ENCODE measurements at places on chromosomes 3 and 15.

- DNase-seq: no peak
Observed at GRCh38 chr3:151171145-151171757, 31.8 kb downstream of the GPR171 start.

GRCh38 chr3:166453478-166453877 is 616.3 kb upstream of the BCHE start:
- DNase-seq: no peak

GRCh38 chr15:71547011-71547410 is 263.3 kb upstream of the NR2E3 start:
- no peak for DNase-seq

DNA sequence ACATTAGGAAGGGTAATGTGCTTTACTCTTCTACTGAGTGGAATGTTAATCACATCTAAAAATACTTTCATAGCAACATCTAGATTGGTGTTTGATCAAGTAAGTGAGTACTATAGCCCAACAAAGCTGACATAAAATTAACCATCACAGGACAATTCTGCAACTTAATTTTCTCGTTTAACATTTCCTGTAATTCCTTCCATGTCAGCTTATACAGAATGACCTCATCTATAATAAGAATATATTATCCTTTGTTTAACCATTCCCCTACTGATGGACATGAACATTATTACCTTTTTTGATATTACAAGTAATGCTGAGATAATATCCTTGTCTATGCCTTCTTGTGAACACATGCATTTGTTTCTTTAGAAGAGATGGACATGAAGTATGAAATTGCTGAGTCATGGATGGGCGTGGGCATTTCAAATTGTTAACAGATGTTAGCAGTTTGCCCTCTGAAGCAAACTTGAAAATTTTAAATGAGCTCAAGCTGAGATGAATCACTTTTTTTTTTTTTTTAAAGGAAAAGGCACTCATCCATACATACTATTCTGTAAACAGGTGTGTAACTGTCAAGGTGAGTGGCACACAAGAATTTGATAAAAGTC is 85.1 kb downstream of the OXNAD1 start:
- no peak for DNase-seq

DNA sequence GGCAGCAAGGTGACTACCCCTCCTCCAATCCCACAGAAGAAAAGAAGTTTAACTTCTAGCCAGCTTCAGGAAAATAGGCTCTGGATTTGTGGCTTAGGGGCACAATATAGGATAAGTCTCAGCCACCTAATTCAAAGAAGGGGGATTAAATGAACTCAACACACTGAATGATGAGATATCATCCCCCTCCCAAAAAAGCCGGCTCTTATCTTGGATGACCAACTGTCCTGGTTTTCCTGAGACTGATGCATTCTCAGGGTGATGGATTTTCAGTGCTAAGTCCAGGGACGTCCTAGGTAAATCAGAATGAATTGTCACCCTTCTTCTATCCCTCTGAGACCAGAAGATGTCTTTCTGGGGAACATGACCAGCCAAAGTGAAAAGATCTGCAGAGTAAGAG is 487.0 kb upstream of the PROK2 start:
- DNase-seq: no peak

- peak; percentile 68 for DNase-seq
Observed at GRCh38 chr15:73926219-73927002, at the start of gene LOXL1. Gene LOXL1 (plus strand): TSS chr15:73926462. CDS start chr15:73926784, 322 bp downstream.

DNA sequence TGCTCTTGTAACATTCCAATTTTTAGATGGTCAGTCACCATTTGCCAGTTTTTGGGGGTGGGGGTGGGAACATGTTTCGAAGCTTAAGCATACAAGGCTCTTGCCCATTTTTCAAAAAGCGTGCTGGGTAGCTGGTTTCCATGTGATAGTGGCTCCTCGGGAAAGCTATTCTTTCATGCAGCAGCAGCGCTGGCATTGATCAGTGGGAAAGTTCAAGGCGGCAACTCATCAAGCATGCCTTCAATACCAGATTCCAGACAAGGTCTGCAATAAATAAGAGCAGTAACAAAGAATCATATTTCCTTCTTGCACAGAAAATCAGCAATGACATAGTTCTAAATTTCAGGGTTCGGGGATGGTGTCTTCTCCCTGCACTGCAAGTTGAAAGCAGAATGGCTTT is 133.5 kb upstream of the ONECUT1 start:
- DNase-seq: no peak

GRCh38 chr3:69781593-69781992 is 42.3 kb downstream of the MITF start:
- DNase-seq: no peak

- DNase-seq: no peak
Observed at GRCh38 chr15:90151989-90152645, 49.0 kb upstream of the SEMA4B start.

DNA sequence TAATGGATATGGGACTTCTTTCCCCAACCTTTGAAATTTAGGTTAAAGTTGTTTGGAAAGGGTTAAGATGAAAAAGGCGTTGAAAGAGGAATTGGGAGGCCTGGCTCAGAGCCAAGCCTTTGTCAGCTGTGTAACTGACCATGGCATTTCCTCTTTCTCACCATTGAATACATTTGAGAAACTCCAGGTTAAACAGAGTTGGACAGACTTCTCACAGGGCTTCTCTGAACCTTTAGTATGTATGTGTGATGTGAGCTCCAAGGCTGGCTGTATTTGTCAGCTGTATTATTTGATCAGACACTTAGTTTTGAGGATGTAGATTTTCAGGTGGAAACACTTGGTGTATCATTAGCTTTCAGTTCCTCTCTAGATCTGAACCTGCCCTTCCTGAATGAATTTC is 136.4 kb upstream of the GOLGA6L4 start:
- no peak for DNase-seq

DNA sequence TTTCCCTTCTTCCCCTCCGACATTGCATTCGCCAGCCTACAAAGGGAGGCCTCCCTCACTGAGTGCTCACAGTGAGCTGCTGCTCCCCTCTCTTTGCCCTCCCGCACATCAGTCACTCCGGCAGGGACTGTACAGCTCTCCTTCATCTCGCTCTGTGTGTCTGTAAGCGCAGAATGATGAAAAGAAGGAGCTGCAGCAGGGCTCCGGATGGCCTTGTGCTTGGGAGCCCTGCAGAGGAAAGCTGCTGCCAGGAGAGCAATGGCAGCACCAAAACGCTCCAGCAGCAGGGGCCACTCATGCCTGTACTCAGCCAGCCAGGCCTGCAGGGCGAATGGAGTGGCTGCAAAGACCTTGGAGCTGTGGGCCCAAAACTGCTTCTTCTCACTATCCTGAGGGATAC is 107.0 kb upstream of the NSMCE3 start:
- no peak for DNase-seq

DNA sequence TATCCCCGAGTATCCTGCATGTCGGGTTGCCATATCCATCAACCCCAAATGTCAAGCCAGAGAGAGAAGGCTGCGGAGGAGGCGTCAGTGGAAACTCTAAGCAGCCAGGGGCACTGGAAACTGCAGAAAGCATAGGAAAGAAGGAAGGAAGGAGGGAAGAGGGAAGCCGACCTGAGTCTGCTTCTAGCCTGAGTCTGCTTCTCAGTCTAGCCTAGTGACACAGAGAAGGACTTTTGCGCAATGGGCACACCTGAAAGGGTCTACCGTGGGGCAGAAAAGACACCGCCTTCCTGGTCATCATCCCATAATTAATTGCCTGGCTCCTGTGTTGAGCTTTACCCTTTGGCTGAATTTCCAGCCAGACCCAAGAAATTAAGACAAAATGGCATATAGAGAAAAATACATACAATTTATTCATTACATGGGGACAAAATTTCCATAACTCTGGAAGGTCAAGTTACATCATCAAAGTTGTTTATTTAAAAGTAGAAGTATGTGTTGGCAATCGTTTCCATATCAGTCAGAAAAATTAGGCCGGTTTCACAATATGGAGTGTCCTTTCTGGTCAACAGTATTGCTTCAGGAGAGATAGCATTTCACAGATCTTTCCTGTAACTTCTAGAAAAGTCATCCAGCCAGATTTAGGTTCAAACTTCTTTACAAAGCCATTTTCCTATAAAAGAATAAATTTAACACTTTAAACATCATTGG is 10.3 kb downstream of the BCL2A1 start:
- DNase-seq: no peak

- no peak for DNase-seq
Observed at GRCh38 chr3:149243540-149243939, 21.9 kb upstream of the CP start.

DNA sequence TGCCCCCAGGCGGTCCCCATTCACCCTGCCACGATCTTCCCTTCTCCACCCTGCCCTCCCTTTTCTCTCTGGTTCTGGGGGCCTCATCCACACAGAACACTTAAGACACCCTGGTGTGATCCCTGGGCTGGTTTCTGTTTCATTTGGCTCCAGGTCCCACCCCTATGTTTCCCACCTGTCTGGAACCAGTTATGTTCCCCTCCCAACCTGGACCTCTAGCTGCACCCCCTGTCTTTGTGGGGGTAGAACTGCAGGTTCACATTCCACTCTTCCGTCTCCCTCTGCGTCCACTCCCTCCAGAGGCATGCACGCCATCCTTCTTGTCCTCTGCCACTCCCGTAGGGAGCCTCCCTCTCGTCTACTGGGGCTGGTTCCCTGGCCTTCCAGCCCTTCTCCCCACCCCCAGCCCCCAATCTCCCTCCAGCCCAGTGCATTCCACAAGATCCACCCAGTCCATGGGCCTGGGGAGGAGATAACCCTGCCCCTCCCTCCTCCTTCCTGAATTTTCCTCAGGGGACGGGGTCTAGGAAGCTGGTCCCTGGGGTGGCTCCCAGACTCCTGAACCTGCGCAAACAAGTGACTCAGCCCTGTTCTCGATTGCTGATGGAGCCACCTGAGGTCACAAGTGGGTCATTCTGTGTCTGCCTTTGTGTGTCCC is 73.8 kb downstream of the ABTB1 start:
- DNase-seq: no peak

GRCh38 chr3:159168788-159169187 is 366.9 kb downstream of the MFSD1 start:
- DNase-seq: no peak

DNA sequence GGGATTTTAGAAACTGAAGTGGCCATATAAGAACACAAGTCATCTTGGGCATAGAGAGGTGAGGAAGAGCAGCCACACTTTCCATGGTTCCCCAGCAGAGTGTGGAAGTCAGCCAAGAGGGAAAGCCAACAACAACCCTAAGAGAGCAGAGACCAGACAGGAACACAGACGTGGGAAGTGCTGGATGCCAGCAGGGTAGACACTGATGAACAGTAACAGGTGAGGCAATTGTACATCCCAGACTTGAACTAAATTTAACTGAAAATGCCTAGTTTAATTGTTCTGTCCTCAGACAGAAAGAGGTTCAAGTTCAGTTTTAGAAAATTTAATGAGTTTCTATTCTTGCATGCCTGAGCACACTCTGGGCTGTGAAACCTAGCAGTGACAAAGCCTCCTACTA is 212.1 kb downstream of the ATP8B4 start:
- no peak for DNase-seq

- no peak for DNase-seq
Observed at GRCh38 chr3:38327335-38328009, 19.1 kb upstream of the XYLB start.

DNA sequence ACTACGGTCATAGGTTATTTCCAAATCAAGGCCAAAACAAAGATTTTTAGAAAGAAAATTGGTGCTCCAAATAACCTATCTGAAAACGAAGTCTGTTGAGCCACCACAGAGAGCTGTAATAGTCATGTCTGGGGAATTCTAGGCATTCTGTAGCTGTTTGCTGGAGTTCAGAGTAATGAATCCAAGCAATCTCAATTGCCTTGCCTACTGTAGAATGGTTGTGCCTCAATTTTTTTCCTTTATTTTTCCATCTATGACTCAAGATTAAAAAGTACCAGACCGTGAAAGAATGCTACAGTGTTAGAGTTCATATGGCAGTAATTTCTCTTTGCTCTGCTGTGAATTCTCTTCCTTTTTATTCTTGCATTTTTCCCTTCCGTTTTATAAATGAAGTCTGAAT is 1007.2 kb upstream of the ALCAM start:
- peak; percentile 93 for DNase-seq

- DNase-seq: no peak
Observed at GRCh38 chr3:108175352-108175751, 46.9 kb downstream of the IFT57 start.

GRCh38 chr3:34858067-34858660 is 781.2 kb upstream of the ARPP21 start:
- DNase-seq: no peak
